CMK (cell line): ENCODE measurements at places on chromosomes 5 and 9.

GRCh38 chr5:124670722-124671184, 75.7 kb downstream of the ZNF608 start:
- no peak for DNase-seq

GRCh38 chr9:35774907-35775635, 16.3 kb upstream of the NPR2 start:
- peak; percentile 47 for DNase-seq

- no peak for DNase-seq
Observed at GRCh38 chr5:38554403-38554802, 2.0 kb downstream of the LIFR start.

GRCh38 chr5:120591911-120592310, 127.8 kb downstream of the PRR16 start:
- no peak for DNase-seq

GRCh38 chr9:137621131-137621757, 2.4 kb downstream of the EHMT1 start:
- no peak for DNase-seq

GRCh38 chr9:125377584-125378250, 116.1 kb downstream of the GAPVD1 start:
- DNase-seq: no peak

GRCh38 chr9:95017661-95018060, 291.2 kb downstream of the AOPEP start:
- DNase-seq: no peak

DNA sequence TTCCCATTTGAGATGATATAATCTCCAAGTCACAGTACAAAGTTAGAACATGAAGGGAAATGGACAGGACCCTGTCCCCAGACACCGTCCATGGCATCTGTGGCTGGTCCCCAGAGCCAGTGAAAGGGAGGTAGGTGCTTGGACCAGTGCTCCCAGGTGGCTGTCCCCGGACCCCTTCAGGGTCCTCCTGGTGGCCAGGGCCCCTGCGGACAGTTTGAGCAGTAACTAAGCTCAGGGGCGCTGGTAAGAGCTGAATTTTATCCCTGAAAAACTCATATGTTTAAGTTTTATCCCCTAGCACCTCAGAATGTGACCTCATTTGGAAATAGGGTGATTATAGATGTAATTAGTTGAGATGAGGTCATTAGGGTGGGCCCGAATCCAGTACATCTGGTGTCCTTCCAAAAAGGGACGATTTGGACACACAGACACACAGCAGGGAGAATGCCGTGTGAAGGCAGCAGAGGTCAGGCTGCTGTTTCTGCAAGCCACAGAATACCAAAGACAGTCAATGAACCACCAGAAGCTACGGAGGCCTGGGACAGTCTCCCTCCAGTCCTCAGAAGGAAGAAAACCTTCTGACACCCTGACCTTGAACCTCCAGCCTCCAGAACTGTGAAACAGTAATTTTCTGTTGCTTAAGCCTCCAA, 185.0 kb downstream of the ATPSCKMT start:
- no peak for DNase-seq

- no peak for DNase-seq
Observed at GRCh38 chr5:72539038-72539437, 31.8 kb upstream of the ZNF366 start.
